ENCODE measurements at places on chromosomes 11 and 22.

DNA sequence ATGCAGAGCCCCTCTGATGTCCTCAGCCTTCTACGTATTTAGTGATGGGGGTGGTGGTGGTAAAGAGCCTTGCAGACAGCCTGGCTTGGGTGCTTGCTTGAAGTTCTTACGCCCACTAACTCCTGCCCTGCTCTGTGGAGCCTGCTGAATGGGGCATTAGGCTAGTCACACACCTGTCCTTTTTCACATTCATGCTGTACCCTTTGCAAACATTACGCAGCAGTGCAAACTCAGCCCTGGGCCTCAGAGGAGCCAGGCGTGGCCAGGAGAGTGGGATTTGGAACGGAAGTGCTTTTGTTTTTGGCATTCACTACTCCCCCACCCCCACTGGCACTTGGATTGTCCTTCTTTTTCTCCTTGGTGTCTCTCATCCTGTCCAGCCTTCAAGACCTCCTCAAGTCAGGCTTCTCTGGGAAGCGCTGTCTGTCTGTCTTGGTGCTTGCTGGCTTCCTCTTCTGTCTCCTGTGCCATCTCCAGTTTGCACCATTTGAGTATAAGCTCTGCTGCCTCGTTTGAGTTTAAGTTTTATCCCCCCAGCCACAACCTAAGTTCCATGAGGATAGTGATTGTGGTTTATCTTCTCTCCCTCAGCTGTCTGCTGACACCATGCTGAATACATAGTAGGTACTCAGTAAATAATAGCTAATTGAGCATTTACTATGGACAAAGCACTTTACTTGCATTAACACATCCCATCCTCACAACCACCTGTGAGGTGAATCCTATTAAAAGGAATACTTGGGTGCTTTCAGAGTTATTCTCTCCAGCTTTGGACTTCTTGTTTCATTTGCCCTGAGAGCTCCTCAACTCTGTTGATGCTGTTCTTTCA lies 26.7 kb downstream of the ZBTB16 start:
- no peak for DNase-seq

DNA sequence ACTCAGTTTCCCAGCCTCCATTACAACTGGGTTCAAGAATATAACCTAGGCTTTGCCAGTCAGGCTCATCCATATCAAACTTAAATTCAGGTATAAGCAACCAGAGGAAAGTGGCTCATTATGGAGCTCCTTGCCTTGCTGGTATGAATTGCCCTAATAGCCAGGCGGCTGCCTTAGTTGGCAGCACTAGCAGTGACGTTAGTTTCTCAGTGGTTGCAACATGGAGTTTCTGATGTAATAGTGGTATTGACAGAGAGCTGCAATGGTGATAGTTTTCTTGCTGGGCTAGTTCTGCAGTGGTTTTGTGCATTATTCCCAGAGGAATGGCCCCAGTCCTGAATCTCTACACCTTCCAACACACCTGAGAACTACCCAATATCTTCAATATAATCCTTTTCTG lies 3.8 kb upstream of the TMEM123 start:
- no peak for DNase-seq

- no peak for DNase-seq
Observed at GRCh38 chr11:4748438-4748837, 21.3 kb downstream of the OR51F1 start.

- DNase-seq, result no peak
Observed at GRCh38 chr11:75659836-75660235, 9.0 kb downstream of the MAP6 start.

GRCh38 chr22:44005524-44005923 lies 18.6 kb upstream of the PARVB start:
- no peak for DNase-seq

DNA sequence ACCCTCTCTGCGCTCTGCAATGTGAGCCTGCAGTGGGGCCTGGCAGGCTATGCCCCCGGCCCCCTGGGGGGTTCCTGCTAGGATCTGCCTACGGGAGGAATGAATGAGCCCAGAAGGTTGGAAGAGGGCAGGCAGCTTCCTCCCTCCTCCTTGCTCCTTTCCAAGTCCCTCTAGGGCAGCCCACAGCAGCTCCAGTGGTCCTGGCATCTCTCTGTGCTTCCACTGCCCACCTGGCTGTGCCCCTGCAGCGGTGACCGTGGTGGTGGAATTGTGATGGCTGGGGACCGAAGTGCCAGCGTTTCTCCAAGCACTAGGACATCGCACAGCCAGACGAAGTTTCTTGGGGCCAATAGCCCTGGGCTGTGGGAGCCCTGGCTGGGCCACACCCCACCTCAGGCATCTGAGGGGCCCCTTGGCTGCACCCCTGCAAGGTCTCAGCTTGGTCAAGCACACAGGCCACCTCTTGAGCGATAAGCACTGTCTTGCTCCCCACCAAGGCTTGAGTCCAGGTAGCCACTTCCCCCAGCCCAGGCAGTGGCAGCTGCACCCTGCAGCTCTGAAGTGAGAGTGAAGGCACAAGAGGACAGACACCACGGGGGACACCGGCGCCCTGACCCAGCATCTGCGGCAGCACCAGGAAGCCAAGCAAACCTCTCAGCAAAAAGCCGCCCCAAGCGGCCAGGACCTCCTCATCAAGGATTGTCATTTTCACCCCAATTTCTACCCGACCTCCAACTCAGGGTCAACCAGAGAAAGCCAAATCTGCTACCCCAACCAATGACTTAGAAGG lies 346.3 kb downstream of the CTTN start:
- DNase-seq, result no peak

DNA sequence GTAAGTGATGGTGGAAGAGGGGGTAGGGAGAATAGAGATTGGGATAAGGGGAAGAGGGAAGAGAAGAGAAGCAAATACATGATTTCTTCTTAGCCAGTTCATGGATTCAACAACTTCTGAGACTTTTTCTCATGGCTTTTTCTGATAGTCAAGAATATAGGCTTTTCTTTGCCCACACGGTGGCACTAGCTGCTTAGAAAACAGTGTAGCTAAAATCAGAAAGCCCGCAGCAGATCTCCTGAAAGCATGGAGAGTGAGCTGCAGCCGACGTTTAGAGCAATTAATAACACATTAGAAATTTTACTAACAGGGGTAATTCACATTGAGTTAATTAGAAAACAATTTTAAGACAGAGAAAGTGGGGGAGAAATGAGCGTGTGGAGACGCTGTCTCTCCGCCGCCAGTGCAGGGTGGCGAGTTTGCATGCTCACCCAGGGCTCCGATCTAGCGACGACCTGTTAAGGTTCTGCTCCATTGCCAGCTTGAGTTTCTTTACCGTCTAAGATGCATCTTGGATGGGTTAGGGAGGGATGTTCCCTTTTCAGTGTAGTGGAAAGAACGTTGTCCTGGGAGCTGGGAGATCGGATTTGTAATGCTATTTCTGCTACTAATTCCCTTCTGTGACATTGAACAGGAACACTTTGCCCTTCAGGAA lies 3.3 kb upstream of the RAG1 start:
- peak; percentile 49 for DNase-seq

DNA sequence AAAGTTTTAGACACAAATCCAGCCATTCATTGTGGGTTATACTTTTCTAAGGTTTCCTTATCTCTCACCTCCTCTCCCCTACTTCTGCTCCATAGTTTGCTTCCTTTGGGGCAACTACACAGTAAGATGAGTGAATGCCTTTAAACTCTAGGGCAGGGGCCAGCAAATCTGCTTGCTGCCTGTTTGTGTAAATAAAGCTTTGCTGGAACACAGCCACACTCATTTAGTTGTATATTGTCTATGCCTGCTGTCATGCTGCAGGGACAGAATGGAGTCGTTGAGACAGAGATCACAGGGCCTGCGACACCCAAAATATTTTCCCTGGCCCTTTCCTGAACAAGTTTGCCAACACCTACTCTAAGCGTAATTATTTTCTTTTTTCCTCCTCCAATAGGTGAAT lies 58.7 kb downstream of the TECTA start:
- no peak for DNase-seq

DNA sequence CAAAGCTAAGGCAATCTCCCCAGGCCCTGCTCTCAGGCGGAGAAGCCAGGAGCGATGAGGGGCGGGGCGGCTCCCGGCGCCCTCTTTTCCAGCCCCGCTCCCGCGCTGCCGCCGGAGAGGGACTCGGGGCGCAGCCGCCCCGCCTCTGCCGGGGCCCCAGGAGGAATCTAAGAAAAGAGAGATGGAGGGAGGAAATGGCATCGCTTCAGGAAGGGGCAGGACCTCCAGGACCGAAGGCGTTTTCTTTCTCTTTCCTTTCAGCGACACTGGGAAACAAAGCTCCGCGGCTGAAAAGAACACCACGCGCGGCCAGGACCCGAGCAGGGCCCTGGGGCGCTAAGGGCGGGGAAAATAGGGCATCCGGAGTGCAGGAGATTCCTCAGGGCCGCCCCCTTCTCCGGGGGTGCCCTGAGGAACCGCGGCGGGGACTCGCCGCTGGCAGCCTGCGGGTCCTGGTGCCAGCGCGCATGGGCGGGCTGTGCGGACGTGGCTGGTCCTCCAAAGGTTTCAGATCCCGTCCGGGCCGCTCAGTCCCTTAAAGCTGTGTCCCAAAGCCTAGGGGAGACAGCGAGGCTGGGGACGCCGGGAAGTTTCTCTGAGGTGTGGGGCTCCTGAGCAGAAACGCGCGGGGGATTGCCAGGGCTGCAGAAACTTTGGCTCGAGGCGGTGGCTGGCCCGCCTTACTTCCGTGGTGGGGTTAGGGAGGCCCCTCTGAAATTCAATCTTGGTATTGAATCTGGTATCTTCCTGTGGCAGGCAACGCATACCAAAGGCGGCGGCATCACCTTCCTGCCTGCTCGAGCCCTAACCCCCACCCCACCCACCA lies 2.8 kb upstream of the BSX start:
- DNase-seq, result no peak

GRCh38 chr11:14908214-14908880 lies 16.3 kb upstream of the CYP2R1 start:
- DNase-seq, result peak; percentile 30

- no peak for DNase-seq
Observed at GRCh38 chr11:17707830-17708229, 11.5 kb upstream of the MYOD1 start.

GRCh38 chr11:95306801-95307200 lies 75.8 kb upstream of the SESN3 start:
- no peak for DNase-seq

GRCh38 chr11:60912223-60912850 lies 1.6 kb upstream of the TMEM109 start:
- no peak for DNase-seq

- no peak for DNase-seq
Observed at GRCh38 chr22:34800260-34800980, 265.5 kb upstream of the ISX start.

GRCh38 chr22:39173787-39174497 lies 21.5 kb upstream of the CBX7 start:
- no peak for DNase-seq

- DNase-seq, result no peak
Observed at GRCh38 chr11:125270711-125271110, 106.2 kb downstream of the PKNOX2 start.

DNA sequence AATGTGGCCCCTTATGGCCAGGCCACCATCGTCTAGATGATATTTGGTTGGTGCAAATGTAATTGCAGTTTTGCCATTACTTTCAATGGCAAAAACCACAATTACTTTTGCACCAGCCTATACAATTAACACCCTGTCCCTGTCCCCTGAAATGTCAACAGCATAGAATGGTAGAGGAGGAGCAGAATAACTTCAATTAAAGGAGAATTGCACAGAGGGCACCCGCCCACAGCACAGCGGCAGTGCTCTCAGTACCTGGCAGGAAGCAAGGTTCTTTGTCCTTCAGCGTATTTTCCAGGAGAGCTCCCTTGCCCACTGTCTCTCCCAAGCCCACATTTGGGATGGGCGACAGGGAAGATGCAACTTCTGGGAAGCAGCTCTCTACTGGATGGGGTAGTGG lies 115.3 kb downstream of the TRIM29 start:
- no peak for DNase-seq

- no peak for DNase-seq
Observed at GRCh38 chr11:63931876-63932275, 6.9 kb upstream of the NAA40 start.

GRCh38 chr11:47595029-47595428 lies 818 bp upstream of the C1QTNF4 start:
- DNase-seq, result no peak

- no peak for DNase-seq
Observed at GRCh38 chr11:22702031-22702430, 35.6 kb downstream of the GAS2 start.

Measured in bone marrow (tissue), 2 donors.